ENCODE measurements at places on chromosomes 5 and 9.

- DNase-seq = no peak
Observed at GRCh38 chr9:138071731-138072130, 194.1 kb downstream of the CACNA1B start.

DNA sequence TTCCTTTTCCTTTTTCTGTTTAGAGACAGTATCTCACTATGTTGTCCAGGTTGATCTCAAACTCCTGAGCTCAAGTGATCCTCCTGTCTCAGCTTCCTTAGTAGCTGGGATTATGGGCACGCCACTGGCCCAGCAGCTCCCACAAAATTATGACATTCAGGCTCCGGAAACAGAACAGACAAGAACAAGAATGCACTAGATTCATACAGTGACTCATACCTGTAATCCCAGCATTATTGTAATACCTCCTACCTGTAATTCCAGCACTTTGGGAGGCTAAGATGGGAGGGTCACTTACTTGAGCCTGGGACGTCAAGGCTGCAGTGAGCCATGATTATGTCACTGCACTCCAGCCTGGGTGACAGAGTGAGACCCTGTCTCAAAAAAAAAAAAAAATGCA lies 26.7 kb upstream of the B4GALT1 start:
- DNase-seq = no peak

GRCh38 chr5:10800852-10801251 lies 39.8 kb upstream of the DAP start:
- DNase-seq = no peak

DNA sequence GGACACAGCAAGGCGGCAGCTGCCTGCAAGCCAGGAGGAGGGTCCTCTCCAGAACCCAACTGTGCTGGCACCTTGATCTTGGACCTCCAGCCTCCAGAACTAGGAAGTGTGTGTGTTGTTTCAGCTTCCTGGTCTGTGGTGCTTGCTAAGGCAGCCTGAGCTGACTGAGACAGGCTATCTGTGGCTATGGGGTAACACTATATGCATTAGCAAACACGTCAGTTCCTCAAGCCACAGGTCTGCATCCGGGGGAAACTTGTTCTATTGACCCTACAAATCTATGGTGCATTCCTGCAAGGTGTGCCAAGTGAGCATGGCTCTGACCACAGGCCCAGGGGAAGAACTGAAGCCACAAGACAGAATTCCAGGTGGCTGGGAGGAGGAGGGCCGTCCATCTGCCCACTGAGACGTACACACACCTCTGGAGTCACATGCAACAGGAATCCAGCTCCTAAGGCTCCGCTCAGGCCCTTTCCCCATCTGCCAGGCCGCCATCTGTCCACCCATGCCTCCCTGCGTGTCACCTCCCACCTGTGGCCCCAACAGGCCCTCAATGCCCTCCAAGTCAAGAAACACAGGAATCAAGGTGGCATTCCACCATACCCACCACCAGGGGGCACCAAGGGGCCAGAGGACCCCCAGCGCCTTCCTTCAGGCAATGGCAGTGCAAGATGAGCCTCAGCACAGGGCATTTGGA lies 174.9 kb downstream of the ROR2 start:
- peak; percentile 32 for DNase-seq

DNA sequence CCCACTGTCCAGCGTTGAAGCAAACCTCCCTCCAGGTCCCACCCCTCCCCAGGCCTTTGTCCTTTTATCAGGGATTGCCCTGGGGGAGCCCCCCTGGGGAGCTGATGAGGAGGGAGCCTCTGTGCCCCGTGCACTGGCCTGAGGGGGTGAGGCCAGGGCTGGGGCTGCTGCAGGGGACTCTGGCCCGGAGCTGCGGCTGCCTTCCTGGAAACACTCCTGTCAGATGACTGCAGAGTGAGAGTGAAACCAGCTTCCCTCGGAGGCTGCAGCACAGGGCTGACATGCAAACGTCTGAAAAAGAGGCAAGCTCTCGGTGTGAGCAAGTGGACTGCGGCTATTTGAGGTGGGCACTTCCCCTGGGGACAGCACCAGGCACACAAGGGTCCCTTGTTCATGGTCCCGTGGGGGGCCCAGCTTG lies 4.6 kb upstream of the TRAF2 start:
- peak; percentile 19 for DNase-seq

GRCh38 chr9:96777426-96777864 lies 442 bp downstream of the ZNF510 start:
- no peak for DNase-seq

DNA sequence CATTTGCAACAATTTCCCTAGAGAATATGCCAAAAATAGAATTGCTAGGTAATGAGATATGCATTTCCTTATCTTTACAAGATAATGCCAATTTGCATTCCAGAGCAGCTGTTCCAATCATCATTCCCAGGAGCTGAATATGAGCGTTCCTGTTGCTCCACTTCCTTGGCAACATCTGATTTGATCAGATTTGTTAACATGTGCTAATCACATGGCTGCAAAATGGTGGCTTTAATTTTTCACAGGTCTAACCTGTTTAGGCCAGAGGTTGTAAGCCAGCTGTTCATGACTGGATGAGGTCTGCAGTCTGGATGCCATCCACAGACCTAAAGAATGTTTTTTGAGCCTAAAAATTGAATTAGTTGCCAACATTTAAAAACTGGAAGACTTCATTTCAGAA lies 220.7 kb upstream of the IL12B start:
- DNase-seq = no peak
